ENCODE measurements at places on chromosomes 16 and 17. TPM values are rescaled to one million over a fixed set of nuclear protein-coding genes. Genes with fewer than 3 reads are reported as not detected.

DNA sequence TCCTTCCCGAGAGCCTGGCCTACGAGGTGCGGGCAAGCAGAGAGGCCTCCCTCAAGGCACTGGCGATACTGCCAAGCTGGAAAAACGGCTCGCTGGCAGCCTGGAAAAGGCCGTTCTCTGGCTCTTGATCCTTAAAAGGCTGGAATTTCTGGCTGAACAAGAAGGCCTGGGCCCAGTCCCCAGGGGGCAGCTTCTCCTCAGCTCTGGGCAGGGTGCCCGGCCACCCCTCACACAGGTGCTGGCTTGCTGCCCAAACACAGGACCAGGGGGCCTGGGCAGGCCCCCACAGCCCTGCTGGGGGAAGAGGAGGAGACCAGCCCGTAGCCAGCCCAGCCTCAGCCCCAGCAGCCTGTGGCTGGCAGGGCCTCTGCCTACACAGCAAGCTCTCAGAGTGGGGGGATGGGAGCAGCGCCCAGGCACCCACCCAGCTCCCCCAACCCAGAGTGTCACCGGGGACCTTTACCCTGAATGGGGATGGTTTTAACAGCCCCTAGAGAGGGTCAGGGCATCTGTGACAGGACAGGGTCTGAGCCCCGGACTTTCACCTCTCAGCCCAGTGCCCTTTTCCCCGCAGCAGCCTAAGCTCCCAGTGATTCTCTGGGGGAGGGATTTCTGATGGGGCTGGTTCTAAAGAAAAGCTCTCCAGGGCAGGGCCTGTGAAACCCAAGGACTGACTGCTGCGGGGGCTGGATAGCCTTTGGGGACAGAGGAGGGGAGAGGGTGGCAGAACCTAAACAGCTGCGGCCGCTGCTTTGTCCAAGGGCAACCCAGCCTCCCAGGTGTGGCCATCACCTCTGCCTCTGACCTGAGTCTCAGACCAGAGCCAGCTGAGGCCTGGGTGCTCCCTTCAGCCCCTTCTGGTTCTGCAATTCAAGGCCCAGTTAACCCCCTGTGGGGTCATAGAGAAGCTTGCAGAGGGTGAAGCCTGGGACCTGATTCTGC lies 38.6 kb upstream of the TOB1 start:
- H3K36me3 ChIP-seq: no peaks in the 10 kb centered on the region
- no peaks in the 10 kb centered on the region for H3K27me3 ChIP-seq
- peak; percentile 78 for DNase-seq
- H3K4me3 ChIP-seq: no peak overlapping the region

The KIFC3 gene
- total RNA-seq: 49.7 TPM

The ABAT gene
- total RNA-seq: 59.1 TPM

- H3K4me1 ChIP-seq: peaks cover 19% of the 10 kb centered on the region
- no peaks in the 10 kb centered on the region for H3K27me3 ChIP-seq
- no peak overlapping the region for H3K4me3 ChIP-seq
- H3K36me3 ChIP-seq: no peaks in the 10 kb centered on the region
Measured at GRCh38 chr17:77404812-77405581, 264.2 kb downstream of the SEC14L1 start.

The FGF11 gene
- 1.4 TPM for total RNA-seq

GRCh38 chr16:56350491-56351405 lies 74.6 kb downstream of the AMFR start:
- no peak overlapping the region for H3K4me3 ChIP-seq
- no peaks in the 10 kb centered on the region for H3K36me3 ChIP-seq
- H3K27me3 ChIP-seq: no peaks in the 10 kb centered on the region
- no peak for DNase-seq
- no peak overlapping the region for H3K27ac ChIP-seq

DNA sequence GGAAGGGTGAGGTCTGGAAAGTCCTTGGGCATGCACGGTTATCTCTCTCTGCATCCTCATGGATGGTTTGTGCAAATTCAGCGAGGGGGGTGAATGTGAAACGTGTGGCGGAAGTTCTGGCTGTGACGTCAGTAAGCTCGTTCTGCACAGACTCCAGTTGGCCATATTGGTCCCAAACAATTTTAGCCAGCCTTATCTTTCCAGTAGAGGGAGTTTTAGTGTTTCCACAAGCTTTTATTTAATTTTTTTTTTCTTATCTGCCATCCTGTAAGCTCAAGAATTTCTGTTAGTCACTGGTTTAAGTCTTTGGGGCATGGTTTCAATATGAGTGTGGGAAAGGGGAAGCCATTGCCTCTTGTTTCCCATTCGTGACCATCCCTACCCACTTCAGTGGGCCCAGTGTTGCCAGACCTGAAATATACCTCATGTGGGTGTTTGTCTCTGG lies 39.0 kb downstream of the HLF start:
- DNase-seq: no peak
- no peaks in the 10 kb centered on the region for H3K36me3 ChIP-seq
- no peaks in the 10 kb centered on the region for H3K27me3 ChIP-seq
- no peak overlapping the region for H3K27ac ChIP-seq
